ENCODE measurements at places on chromosomes 12 and 14.

GRCh38 chr12:51726161-51726560 is 122.4 kb downstream of the FIGNL2 start:
- DNase-seq = no peak
- H3K4me1 ChIP-seq = no peaks in the 10 kb centered on the region
- H3K36me3 ChIP-seq = no peaks in the 10 kb centered on the region
- no peaks in the 10 kb centered on the region for H3K27me3 ChIP-seq
- H3K27ac ChIP-seq = no peak overlapping the region
- H3K4me3 ChIP-seq = no peak overlapping the region

GRCh38 chr14:66351310-66351709 is 134.9 kb upstream of the CCDC196 start:
- H3K4me1 ChIP-seq = peaks cover 4% of the 10 kb centered on the region
- H3K27me3 ChIP-seq = no peaks in the 10 kb centered on the region
- no peaks in the 10 kb centered on the region for H3K36me3 ChIP-seq

DNA sequence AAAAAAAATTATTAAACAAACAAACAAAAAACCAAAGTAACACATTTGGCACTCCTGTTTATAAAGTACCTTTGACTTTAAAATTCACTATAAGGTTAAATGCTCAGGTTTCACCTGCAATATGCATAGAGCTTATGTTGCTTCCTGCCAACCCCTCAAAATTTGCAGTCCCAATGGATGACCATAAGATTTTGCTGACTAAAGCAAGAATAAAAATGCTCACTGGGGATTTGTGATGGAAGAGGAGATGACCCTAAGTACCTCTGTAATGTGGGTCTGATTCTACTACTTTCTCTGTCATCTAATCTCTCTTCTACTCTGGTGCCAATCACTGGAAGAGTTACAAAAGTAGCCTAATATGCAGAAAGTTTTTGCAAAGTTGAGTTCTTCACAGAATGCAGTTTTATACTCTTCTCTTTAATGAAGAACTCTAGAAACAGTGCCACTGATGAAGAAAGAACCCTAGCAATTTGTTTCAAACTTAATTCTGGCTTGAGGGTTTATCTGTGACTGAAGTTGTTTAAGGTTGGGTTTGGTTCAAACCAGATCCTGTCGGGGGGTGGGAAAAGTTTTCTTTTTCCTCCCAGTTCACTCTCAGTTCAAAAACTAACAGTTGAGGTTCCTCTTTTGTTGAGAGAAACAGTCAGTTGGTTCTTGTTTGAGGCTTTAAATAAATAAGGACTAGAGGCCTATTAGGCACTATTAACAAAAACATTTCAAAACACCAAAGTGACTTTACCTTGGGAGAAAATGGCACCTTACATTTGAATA is 10.9 kb downstream of the WASHC3 start:
- H3K36me3 ChIP-seq = peaks cover 6% of the 10 kb centered on the region
- H3K4me3 ChIP-seq = no peak overlapping the region

DNA sequence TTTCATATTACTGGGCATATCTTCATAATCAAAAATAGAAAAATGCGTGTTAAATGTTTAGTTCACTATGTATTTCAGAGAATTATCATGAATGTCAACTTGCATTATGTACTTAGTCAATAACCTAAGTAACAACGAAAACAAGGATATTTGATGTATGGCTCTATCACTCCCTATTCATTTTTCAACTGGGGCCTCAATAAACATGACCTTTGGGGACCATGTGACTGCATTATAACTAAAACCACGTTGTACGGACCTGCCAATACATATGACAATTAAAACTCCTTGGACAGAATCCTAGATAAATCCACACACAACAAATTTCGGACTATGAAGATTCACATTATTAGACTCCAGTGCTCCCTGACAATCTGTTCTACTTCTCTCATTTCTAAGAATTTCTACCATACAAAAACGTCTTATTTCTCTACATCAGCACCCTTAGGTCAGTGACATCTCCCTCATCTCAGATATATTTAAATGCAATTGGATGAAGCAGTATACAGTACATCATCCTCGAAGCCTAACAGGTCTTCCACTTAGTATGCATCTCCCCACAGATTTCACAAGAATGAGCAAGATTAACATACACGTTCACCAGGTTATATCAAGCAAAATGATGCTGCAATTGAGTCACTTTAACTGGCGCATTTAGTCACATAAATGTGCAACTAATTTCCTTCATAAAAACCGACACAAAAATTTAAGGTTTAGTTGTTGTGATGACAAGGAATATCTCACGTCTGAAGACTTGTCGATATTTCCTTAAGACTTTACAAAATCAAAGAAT is 1.5 kb downstream of the UBE2N start:
- H3K36me3 ChIP-seq = no peaks in the 10 kb centered on the region
- H3K4me1 ChIP-seq = no peaks in the 10 kb centered on the region
- no peak overlapping the region for H3K4me3 ChIP-seq
- H3K27ac ChIP-seq = no peak overlapping the region

GRCh38 chr14:38135106-38135867 is 72.4 kb upstream of the SSTR1 start:
- H3K36me3 ChIP-seq = no peaks in the 10 kb centered on the region
- H3K27me3 ChIP-seq = no peaks in the 10 kb centered on the region

DNA sequence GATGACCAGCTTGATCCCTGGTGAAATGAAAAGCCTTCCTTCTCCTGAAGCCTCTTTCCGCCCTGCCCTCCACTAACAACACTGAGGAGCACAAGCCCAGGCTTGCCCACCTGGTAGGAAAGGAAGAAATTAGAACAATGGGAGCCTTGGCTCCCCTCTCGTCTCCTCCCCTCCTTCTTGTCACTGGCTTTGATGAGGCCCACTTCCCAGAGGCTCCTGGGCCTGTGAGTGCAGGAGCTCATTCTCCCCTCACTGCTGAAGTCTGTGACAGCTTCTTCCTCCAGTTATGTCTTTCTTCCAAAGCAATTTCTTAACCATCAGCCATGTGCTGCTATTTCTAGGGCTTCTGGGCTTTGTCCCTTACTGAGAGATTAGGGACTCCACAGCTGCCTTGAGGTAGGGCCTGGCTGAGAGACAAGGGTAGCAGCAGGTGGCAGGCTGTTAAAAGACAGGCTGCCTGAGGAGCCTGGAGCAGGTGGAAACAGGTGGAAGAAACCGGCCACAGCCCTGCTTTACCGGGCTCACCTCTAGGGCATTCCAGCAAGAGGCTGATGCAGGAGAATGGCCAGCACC is 53.6 kb upstream of the SRSF5 start:
- DNase-seq = no peak
- no peaks in the 10 kb centered on the region for H3K27me3 ChIP-seq
- no peak overlapping the region for H3K4me3 ChIP-seq
- H3K27ac ChIP-seq = peak overlapping the region; percentile 3
- H3K4me1 ChIP-seq = peaks cover 5% of the 10 kb centered on the region
- H3K36me3 ChIP-seq = no peaks in the 10 kb centered on the region
